ENCODE measurements at places on chromosomes 4 and X. TPM values are rescaled to one million over a fixed set of nuclear protein-coding genes. Genes with fewer than 3 reads are reported as not detected.

Gene AFM
- not detected for total RNA-seq

Gene PAGE1
- not detected for total RNA-seq

Gene RNF212
- total RNA-seq = 15.3 TPM

Gene GATA1
- not detected for total RNA-seq

Gene G3BP2
- total RNA-seq = 171 TPM

Gene UGT2A3
- not detected for total RNA-seq

Gene PLXNB3
- 15.2 TPM for total RNA-seq

Gene TMPRSS11E
- total RNA-seq = not detected

Gene CITED1
- not detected for total RNA-seq

Gene GPM6B
- 16.8 TPM for total RNA-seq

Gene MXRA5
- total RNA-seq = 0.65 TPM

Gene ABCG2
- total RNA-seq = 7.2 TPM

Gene PFKFB1
- 0.03 TPM for total RNA-seq

Gene BMPR1B
- total RNA-seq = 0.53 TPM

Gene MGARP
- 24.0 TPM for total RNA-seq

Gene F9
- total RNA-seq = not detected

Gene CHRDL1
- total RNA-seq = 0.03 TPM

Measured in smooth muscle cell of the pulmonary artery (primary cell).